ENCODE measurements at places on chromosomes 4 and X.

DNA sequence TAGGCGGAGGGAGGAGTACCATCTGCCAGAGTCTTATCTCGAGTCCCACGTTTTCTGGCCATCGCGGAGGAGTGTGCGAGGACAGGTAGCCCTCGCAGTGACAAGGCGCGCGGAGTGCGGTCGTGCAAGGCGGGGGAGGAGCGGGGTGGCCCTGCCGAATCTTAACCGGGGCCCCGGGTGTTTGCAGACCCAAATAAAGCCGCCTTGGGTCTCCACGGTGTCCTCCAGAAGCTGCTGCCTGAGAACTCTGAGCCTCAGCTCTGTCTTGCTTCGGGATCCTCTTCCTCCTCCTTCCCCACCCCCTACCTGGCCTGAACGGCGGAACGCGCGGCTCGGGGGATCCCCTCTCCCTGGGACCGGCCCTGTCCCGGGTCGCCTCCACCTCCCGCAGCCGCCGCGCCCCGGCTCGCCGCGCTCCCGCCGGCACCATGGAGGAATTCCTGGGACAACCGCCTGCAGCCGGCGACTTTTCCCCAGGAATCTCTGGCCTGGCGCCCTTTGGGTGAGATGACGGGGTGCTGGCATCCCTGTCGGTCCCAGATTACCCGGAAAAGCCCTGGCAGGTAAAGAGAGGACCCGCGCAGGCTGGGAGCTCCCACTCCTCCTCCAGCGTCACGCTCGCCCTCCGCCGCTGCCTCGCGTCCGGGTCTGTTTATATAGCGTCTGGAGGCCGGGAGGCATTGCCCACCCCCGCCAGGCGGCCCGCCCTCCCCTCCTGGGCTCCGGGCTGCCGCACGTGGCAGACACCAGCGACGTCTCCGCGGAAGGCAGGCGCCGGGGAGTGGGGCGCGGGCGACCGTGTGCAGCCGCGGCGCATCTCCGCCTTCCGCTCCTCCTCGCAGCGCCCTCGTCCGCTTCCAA lies at the start of gene GALNTL6:
Gene GALNTL6 (plus strand): TSS at position 740 of the 861 bp plus-strand sequence.
- no peak for DNase-seq

- no peak for DNase-seq
These were observed 32.9 kb upstream of the SPRY1 start for GRCh38 chr4:123363729-123364128.

DNA sequence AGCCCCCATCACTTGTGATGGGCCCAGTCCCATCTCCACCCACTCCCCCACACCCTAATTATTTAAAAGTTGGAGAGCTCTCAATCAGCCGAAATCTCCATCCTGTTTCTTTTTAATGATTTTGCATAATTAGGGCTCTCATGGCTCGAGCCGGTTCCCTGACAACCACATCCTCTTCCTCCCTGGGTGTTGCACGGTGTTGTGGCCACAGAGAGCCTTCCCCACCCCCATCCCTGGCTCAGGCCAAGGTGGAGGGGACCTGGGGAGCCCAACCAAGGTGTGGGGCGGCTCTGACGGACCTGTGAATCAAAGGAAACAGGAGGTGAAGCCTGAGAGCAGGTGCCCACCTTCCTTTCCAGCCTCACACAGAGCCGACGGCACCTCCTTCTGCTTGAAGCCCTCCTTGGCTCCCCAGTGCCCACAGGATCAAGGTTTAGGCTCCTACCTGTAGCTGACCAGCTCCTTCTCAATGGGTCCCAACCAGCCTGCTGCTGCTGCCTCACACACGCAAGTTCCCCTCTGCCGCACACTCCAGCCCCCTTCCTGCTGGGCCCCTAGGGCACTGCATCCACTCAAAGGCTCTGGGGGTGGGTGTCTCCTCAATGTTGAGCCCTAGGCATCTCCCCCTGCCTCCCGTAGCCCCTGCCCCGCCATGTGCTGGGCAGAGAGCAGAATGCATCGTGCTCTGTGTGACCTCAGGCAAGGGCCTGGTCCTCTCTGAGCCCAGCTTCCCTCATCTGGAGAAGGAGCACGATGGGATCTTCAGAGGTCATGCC lies 68.7 kb downstream of the WFS1 start:
- peak; percentile 21 for DNase-seq

GRCh38 chr4:31246856-31247255 lies 526.7 kb downstream of the PCDH7 start:
- no peak for DNase-seq

DNA sequence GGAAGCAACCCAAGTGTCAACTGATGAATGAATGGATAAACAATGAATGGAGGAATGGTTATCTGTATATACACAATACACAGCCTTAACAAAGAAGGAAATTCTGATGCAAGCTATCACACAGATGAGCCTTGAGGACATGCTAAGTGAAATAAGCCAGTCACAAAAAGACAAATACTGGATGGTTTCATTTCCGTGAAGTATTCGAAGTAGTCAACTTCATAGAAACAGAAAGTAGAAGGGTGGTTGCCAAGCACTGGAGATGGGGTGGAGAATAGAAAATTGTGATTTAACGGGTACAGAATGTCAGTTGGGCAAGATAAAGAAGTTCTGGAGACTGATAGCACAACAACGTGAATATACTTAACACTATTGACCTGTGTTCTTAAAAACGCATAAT lies 28.2 kb downstream of the CENPU start:
- DNase-seq = peak; percentile 51

GRCh38 chrX:39398215-39398962 lies 597.1 kb downstream of the MID1IP1 start:
- DNase-seq = no peak

- no peak for DNase-seq
These were observed 80.7 kb downstream of the ZAR1 start for GRCh38 chr4:48570646-48571220.

DNA sequence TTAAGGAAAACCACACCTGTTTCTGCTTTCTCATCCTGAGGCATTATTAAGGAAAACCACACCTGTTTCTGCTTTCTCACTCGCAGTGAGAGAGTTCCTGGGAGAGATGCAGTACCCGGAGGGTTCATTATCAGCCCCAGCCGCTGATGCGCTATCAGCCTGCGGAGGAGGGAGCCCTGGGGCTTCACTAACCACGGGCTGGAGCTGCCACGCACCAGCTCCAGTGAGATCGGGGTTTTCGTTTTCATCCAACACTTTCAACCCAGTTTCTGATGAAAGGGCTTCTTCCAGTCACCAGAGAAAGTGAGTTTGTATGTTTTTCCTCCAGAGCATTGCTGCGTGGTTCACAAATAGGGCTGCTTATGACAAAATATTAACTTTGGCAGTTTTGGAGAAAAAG lies 93.2 kb upstream of the PRKX start:
- DNase-seq = no peak

All from activated CD4-positive, alpha-beta T cell treated with anti-CD3 and anti-CD28 coated beads, Interleukin-2, Interleukin-4, amounts not matched to agents 100 ng/mL and 50 ng/mL, durations not matched to agents 16 hours and 8 hours (primary cell).